ENCODE measurements at places on chromosomes 1 and 21.
A peak's percentile ranks its signal among the peaks of the same experiment; 100 is the strongest.

DNA sequence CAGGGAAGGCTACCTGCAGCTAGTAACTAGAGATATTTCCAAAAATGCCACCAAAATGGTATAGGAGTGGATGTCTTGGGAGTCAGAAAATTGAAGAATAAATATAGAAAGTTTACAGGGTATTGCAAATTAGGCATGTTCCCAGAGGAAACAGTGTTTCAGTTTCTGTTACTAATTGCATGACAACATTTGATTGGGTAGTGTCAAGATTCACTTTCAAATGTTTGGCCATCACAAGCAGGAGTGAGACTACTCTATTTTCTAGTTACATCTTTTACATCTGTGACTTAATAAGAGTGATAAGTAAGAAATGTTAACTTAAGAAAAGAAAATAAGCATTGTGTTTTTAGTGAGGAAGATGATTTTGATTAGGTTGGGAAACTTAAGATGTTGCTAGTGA, 30.2 kb downstream of the AMY1C start:
- no peak for DNase-seq

DNA sequence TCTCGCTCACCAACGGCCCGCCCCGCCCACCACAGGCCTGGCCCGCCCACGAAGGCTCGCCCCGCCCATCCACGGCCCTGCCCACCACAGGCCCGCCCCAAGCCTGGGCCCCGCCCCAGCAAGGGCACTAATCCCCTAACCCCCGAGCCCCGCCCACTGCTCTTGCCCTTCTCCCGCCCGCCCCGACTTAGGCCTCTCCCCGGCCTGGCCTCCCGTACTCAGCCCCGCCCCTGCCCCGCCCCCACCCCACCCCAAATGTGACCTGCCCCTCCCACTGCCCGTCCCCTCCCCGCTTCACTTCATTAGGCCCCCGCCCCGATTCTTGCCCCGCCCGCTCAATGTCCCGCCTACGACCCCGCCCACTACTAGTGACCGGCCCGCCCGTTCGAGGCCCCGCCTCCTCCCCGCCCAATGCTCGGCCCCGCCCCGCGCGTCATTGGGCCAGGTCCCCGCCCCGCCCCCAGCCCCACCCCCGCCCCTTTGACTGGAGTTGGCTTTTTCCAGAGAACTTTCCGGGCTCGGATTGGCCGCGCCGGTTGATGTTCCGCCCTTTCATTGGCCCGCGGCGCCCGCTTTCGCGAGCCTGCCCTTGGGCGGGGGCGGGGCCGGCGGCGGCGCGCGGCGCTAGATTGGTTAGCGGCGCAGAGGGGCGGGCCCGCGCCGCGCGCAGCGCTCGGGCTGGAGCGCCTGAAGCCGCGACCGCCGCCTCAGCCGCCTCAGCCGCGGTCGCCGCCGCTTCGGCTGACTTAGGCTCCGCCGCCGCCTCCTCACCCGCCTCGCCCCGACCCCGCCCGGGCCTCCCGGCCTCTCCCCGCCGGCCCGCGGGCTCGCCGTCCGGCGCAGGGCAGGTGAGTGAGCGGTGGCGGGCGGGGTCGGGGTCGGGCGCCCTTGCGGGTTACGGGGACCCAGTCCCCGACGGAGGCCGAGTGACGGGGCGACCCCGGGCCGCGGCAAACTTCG, at the start of gene PCBP3:
TSS of gene PCBP3 (plus strand) at position 705 of the 960 bp plus-strand sequence. CDS start 206,361 bp downstream, outside the sequence.
- peak; percentile 97 for DNase-seq

- DNase-seq: no peak
Measured at GRCh38 chr1:162310337-162310736, 66.3 kb downstream of the SPATA46 start.

DNA sequence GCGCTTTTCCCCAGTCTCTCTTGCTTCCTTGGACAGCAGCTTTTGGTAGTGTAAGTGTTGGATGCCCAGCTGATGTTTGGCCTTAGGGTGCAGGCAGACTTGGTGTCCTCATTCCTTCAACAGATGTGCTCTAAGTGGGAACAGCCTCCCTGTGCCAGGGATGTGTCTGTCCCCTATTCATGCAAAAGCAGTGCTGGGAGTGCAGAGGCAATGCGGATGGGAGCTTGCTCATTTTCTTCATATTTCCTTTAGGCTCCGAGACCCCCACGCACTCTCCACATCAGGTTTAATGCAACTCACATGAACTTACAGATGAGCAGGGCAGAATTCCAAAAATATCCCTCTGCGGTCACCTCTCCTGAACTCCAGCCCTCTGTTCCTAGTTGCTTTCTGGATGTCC, 96.1 kb downstream of the IER5 start:
- DNase-seq: no peak

- DNase-seq: no peak
Measured at GRCh38 chr1:186681121-186681520, 898 bp upstream of the PTGS2 start.

GRCh38 chr1:60990714-60991090, 91.7 kb upstream of the NFIA start:
- DNase-seq: no peak

- no peak for DNase-seq
Measured at GRCh38 chr1:31934706-31935629, 3.2 kb downstream of the PTP4A2 start.

DNA sequence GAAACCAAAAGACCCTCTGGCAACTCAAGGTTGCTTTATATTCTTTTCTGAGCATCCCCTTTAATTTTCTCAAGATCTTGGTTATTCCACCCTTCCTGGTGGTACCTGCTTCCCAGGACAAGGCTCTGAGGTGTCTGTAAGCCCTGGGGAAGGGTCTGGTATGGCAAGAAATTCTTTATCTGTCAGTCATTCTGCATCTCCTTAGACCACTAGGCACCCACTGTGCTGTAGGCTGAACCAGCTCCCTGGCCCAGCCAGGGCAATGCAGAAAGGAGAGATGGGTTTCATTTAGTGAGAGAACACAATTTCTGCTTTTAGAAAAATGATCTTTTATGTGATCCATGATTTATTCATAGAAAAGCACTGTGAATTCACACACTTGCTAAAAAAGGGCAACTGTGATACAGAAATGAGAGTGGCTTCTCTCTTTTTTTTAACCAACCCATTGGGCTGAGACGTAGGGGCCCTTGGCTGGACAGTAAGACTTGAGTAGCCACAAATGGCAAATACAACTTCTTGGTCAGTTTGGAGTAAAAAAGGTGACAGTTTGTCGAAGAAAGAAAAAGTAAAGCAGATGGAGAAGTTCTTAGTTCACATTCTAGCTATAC, 4.1 kb downstream of the UROD start:
- no peak for DNase-seq

DNA sequence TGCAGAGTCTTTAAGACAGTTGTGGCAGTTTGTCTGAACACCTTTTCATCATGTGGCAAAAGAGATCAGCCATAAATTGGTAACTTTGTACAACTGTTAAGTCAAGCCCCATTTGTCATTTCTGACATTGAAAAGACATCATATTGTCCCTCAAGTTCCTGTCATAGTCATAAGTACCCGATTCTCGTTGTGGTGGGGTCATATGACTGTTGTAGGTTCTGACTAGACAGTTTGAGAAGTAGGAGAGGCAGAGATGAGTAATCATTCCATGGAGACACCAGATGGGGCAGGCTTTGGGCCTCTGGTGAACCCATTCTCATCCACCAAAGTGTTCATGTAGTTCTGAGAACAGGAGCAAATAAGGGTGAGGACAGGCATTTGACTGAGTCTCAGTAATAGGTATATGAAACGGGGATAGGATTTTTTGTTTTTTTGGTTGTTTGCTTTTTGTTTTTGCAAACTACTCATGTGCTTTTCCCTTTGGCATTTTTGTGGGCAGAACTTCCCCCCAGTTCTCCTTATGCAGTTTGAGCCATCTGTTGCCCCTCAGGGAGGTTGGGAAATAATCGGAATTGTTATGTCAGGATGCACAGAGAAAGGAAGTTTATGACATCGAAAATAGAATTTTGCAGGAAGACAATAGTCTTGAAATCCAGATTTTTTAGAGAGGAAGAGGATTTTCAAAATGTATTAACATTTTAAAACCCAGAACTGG, 86.9 kb upstream of the KCNE2 start:
- DNase-seq: peak; percentile 17

- DNase-seq: no peak
Measured at GRCh38 chr1:73100216-73100615, 817.9 kb upstream of the NEGR1 start.

- no peak for DNase-seq
Measured at GRCh38 chr21:45556645-45557615, 14.7 kb upstream of the SLC19A1 start.

DNA sequence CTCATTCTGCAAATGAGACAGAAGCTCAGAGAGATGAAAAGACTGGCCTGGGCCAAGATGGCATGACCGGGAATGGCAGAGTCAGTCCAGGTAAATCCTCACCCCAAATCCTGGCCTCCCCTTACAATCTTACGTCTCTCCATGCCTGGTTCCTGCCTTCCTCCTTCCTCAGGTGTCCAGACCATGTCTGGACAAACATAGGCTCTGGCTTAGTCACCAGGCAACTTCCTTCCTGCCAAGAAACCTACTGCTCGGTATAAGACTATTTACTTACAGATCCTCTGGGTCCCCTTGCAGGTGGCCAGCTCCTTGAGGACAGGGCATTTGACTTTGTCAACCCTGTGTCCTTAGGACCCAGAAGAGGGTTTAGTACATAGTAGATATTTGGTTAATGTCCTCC, 69.4 kb upstream of the ROR1 start:
- no peak for DNase-seq

- DNase-seq: no peak
Measured at GRCh38 chr1:89149976-89150375, 24.1 kb upstream of the GBP2 start.

DNA sequence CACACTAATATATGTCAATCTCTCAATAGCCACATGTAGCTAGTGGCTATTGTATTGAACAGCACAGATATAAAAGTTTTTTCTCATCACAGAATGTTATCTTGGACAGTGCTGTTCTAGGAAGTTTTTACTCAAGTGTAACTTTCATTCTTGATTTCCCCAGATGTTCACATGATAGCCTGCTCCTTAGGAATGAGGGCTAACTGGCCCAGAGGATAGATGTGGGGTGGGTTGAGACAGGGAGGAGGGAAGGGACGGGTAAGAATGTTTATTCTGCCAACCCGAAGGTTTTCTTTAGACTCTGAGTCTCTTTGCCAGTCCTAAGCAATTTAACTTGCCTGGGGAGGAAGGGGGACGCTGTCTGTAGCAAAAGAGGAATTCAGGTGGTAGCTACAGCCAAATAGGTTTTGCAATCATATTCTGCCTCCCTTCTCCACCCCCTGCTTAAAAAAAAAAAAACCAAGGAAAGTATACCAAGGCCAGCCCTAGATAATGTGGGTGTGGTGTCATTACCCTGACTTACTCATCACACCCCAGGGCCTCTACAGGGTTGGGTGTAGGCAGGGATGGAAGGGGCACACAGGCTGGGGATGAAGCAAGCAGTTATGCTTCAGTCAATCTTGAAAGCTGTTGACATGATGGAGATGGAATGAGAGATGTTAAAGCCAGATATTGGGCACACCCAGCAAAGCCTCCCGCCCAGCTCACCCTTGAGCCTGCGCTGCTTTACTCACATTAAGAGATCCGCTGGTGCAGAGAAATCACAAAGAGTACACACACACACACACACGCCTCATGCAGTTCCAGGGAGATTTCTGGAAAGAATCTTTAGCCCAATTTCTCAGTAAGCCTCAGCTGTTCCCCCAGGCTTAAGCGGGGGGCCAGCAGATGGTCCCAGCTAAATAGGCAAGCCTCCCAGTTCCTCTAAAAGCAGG, 59.9 kb downstream of the PLXNA2 start:
- DNase-seq: no peak

DNA sequence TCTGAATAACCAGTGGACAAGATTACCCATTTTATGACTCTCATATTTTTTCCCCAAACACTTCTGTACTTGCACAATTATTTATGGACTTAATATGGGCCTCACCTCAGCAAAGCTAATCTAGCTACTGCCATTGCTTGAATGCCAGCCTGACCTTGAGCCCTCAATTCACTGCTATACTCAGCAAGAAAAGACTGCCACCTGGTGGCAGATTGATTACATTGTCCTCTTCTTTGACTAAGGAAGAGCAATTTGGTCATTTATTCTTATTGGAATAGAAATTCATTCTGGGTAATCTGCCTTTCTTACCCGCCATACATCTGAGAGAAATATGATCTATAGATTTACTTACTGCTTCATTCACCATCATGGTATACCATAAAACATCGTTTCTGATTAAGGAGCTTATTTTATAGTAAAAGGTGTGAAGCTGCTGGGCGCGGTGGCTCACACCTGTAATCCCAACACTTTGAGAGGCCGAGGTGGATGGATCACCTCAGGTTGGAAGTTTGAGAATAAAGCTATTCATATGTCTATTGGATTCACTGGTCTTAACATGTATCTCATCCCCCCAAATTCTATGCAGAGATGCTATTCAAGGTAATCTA, 32.9 kb upstream of the DIPK1A start:
- DNase-seq: peak; percentile 61
